ENCODE measurements at places on chromosomes 4 and X.

DNA sequence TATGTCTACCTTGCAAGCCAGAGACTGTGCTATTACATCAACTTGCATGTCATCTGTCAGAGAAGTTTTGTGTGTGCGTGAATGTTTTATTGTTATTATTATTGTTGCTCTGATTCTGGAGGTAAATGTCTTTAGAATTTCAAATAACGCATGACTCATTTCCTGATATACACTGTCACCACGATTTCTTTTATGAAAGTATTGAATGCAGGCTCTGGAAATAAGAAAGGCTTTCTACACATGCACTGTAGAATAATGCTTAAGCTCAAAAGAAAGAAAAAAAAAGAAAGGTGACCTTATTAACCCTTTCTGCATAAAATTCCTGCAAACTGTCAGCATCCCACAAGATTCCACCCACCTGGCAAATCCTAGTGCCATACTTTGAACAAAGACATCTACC lies 632.9 kb downstream of the ZNF674 start:
- DNase-seq, result no peak

DNA sequence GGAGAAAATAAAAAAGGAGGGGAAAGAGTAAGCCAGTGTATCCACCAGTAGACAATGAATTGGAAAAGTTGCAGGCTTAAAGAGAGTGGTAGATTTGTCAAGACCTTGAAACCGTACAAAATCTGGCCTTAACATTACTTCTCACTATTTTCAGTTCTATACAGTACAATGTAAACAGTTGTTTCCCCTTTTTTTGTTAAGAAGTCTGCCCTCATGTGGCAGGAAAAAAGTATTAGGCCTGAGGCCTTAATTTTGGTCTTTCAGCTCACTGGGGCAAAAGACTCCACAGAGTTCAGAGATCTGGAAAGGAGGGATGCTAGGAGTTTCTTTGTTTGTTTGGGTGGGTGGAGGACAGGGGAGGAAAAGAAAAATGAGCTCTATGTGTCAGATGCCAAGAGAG lies 92.8 kb upstream of the CCDC160 start:
- peak; percentile 16 for DNase-seq

DNA sequence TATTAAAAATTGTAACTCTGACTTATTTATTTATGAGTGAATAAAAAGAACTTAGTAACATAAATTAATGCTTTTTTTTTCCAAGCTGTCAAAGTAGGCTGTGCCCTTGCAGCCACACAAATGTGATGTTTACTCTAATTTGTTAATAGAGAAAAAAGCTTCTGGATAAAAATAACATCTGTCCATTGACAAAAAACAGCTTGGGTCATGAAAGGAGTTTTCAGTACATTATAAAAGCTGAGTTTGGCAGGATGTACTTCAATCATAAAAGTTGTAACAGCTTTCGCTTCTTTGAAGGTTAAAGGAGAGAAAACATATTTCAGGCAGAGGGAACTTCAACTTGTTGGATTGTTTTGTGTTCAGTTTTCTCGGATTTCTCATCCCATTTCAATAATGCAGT lies 105.6 kb downstream of the SLC4A4 start:
- DNase-seq, result no peak

GRCh38 chr4:126404549-126404948 lies 1089.8 kb downstream of the FAT4 start:
- DNase-seq, result no peak

- no peak for DNase-seq
These were observed 4.4 kb upstream of the PRKX start for GRCh38 chrX:3717742-3718420.

DNA sequence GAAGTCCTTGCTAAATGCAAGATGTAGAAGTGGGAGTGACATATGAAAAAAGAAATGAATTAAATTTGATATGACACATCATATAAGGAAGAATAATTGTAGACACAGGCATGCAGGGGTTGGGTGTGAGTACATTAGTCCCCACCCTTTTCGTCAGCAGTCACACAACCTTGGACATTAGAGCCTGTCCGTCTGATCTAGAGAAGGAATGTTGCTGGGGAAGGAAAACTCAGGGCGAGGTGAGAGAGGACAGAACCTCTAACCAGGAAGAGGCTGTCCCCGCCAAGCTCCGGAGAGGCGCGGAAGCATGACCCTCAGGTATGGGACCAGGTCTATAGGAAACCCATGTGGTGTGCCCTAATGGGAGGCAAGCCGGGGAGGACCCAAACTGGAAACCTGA lies 102.1 kb downstream of the RELL1 start:
- DNase-seq, result no peak

DNA sequence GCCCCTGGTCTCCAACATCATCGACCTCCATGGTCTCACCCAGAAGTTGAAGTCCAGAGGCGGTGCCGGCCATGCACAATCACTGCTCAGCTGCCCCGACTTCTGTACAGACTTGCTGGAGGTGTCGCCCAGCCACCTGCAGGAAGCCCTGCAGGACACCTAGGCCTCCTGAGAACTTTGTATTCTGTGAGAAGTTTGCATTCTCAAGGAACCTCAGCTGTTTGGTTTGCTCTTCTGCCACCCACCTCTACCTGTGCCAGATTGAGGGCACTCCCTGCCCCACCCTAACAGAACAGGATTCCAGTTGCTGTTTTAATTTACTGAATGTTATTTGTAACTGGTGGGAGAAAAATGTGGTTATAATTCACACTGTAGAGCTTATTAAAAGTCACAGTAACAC lies 46.8 kb downstream of the TRIM61 start:
- no peak for DNase-seq

DNA sequence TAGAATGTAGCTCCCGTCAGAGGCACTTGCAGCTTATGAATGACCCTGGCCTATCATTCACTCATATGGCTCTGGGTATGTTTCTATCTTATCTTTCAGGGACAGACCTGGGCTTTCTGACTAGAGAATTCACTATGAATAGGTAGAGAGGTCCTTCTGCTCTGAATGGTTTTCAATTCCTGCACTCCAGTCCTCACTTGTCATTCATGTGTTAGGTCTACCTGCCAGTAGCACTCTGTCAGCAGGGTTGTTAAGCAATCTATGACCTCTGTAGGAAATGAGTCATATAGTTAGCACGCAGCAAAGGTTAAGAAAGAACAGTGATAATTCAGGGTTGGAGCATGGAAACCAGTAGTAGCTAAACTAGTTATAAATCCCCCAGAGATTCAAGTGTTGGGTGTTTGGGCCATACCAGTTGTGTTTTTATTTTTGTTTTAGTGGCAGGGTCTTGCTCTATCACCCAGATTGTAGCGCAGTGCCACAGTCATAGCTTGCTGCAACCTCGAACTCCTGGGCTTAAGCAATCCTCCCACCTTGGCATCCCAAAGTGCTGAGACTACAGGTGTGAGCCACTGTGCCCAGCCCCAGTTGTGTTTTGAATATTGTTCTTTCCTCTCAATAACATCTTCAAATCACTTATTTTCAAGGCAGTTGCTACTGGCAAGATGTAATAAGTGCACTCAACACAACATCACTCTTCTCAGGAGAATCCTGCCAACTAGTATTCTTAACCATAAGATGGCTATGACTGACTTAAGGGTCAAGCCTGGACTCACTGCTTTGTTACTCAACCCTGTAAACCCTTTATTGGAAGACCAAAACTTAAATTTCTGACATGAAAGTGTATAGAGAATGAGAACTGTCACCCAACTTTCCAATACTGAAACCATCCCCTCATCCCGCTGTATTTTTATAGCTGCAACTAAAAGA lies 25.1 kb downstream of the ARL13A start:
- peak; percentile 70 for DNase-seq

- DNase-seq, result peak; percentile 53
These were observed 782.5 kb upstream of the INTU start for GRCh38 chr4:126850286-126850685.

GRCh38 chrX:43018031-43018430 lies 240.1 kb upstream of the PPP1R2C start:
- no peak for DNase-seq

GRCh38 chr4:182748283-182748682 lies 168.9 kb downstream of the DCTD start:
- no peak for DNase-seq

DNA sequence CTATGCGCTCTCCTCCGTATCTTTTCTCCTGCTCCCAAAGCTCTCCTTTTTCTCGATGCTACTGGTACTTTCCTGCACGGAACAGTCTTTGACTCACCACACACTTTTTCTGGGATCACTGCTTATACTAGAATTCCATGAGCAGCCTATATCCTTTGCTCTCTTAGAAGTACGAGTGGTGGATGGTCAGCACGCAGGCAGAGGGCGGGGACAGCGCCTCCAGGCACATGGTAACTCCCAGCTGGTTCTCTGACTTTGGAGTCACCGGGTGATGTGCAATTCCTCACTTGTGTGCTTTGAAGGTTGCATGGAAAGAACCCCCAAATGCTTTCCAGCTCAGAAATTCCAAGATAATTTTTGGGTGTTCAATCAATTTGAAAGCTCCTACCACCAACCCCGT lies 56.0 kb downstream of the STX18 start:
- no peak for DNase-seq

DNA sequence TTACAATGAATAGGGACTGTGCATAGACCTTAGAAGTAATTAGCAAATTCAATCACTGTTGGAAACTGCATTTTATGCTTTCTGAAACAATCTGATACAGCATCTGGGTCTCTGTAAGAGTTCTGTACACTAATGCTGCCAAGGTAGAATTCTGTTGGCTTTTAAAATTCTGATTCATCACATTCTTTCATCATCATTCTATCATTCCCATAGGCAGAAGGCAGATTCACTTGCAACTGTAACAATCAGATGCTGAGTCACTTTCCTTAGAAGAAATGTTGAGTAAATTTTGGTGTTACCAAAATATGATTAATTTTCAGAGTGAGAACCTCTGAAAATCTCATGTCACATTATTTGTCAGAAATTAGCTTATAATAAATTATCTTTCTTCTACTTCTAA lies 267.2 kb downstream of the MAPK10 start:
- DNase-seq, result no peak

GRCh38 chrX:42384956-42385355 lies 393.0 kb downstream of the PPP1R2C start:
- no peak for DNase-seq

DNA sequence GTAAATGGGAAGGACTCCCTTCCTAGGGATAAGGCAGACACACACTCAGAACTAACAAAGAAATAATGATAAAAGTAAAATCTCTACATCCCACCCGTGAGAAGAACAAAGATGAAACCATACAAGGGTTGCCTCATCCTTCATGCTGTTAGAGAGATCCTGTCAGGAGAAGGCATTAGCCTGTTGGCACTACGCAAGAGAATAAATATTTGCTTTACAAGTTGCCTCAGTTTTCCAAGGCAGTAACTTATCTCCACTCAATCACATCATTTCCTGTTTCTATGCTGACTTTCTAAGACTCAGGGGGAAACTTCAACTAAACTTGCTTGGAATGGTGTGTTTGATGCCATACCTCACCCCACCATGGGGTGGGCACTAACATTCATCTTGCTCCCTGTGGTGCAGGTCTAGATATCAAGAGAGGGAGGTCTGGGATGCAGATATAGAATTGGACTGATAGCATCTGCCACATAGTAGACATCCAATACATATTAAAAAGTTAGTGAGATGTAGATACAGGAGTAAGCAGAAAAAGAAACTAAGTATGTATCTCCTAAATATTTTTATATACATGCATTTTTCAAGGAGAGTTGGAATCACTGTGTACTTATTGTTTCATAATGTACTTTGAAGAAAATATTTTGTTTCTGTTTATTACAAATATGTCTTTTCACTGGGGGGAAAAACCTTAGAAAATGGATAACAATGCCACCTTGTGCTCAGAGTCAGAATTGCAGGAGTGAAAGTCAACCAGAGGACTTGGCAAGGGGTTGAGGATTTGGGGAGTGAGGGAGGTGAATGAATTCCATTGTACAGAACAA lies 57.2 kb upstream of the BEX4 start:
- DNase-seq, result peak; percentile 53

- no peak for DNase-seq
These were observed 110.6 kb downstream of the ANK2 start for GRCh38 chr4:113159942-113160545.

DNA sequence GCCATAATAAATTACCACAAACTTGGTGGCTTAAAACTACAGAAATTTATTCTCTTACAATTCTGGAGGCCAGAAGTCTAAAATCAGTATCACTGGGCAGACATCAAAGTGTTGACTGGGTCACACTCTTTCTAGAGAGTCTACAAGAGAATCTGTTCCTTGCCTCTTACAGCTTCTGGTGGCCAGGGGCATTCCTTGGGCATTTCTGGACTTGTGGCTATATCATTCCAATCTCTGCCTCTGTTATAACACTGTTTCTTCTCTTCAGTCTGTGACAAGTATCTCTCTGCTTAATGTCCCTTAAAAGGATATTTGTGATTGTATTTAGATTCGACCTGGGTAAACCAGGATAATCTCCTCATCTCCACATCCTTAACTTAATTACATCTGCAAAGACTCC lies 207.3 kb upstream of the DCAF8L1 start:
- no peak for DNase-seq

- no peak for DNase-seq
These were observed 6.8 kb downstream of the PRICKLE3 start for GRCh38 chrX:49179358-49179757.

DNA sequence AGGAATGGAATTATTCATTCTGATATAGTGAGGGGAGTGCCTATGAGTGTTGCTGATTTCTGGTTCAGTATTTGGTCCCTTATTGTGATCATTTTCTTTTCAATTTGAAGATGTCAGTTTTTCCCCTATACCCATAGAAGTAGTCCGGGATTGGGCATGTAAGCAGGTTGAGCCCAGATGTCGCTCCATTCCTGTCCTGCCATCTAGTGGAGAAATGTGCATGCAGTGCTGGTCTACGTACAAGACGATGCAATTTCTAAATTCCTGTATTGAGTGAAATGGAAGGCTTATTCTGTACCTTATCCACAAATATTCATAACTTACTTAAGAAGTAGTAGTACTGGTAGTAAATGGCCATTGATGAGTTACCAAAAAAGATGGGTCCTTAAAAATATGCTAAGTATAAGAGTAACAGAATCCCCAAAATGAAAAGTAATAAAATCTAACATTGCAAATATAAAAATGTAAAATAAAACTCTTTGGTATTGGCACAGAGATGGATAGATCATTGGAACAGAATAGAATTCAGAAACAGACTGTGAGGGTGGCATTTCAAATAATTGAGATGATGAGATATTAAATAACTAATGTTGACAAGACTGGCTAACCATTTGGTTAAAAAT lies 60.9 kb downstream of the UGT8 start:
- peak; percentile 73 for DNase-seq

GRCh38 chr4:182163180-182163579 lies 80.0 kb upstream of the TENM3 start:
- DNase-seq, result no peak

DNA sequence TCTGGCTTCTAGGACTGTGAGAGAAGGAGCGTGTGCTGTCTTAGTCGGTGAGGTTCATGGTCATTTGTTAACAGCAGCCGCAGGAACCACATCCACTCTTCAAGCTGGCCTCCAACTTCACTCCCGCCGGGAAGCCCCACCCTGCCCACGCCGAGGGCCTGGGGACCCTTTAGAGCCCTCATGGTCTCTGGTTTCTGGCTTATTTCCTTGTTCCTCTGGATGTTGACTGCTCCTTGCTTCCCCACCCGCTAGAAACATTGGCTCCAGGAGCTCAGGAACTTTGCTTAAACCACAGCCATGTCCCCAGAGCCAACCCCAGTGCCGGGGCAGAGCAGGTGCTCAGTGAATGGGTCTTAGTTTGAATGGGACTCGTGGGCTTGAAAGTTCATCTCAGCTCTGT lies 40.8 kb downstream of the HTRA3 start:
- no peak for DNase-seq

Data from dermis blood vessel endothelial cell (primary cell).